ENCODE measurements at places on chromosomes 2 and 18.

DNA sequence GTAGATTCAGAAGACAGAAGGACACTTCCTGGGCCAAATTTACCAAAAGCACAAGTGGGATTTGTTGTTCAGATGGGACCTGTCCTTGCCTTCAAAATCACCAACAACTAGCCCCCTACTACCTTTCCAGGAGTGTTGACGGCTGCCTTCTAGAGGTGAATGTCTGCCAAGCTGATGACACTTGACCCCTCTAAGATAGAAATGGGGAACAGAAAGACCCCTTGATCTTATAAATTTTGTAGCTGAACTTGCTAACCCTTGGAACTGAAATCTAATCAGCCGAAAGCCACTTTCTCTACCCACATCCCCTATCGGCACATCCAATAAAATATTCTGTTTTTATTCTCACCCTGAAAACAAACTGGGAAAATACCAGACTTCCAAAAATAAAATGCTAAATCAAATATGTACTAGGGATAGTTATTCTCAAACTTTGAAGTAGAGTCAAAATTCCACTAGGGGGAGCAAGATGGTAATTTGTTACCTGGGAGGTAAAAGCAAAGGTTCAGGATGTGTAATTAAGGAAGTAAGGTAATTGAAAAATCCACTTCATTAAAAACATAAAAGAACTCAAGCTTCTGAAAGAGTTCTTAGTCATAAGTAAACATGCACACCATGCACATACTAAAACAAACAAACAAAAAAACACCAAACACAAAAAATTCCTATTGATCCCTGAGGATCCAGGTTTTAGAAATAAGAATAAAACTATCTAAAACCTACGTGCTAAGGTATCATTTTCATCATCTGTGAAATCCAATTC is 119.2 kb downstream of the ANKRD44 start:
- no peak for DNase-seq

DNA sequence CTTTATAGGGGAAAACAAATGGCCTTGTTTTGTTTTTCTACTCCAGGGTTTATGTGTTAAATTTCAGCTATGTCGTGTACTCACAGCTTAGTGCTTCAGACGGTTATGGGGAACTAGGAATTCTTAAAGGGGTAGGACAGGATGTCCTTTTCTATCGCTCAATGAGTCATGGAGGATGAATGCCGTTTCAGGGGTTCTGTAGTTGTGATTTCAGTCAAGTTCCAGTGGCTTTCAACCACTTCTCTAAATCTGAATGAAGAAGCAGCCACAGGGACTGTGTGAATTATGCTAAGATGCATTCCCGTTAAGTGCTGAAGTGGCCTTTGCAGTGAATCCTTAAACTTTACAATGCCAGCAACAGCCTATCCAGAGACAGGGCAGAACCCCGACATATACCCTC is 1231.7 kb upstream of the ZEB2 start:
- no peak for DNase-seq

DNA sequence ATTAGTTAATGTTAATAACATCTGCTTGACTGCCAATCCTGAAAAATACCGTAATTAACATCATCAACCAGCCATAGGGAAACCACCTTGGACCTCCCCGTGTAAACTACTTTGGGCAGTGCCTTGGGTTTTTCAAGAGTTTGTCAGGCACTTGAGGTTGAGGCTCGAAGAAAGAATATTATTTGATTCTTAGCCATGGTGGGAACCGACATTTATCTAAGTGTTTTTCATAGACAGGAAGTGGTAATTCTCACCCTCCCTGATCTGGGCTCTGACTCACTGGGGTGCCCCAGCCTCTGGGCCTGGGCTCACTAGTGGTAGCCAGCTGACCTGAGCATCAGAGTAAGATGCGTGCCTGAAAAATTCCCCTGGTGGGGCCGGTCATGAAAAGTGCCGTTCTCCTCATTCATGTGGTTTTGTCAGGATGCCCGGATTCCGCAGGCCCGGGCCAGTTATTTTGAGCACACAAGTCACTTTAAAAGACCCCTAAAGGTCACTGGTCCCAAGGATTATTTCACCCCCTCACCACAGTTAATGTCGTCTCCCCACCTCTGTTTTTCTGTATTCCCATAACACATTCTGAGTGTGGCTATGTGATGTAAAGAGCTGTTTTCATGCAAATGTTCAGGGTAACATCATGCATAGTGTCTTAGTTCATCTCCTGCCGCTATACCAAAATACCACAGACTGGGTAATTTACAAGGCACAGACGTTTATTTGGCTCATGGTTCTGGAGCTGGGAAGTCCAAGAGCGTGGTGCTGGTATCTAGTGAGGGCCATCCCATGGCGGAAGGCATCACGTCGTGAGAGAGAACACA is 21.6 kb upstream of the SPATA3 start:
- DNase-seq: peak; percentile 84

DNA sequence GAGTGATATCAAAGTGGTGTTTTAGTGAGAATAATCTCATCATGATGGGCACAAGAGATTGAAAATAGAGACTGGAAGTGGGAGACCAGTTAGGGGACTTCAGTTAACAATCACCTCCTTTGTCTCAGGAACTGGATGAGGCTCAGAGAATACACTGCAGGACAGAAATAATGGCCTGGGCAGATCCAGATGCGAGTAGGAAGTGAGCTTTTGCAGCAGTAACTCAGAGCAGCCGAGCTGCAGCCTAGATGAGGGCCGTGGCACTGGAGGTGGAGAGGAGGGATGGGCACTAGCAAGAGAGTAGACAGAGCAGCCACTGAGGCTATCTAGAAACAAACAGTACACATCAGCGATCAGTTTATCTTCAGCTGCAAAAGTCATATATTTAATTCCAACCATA is 48.6 kb downstream of the CYB5A start:
- no peak for DNase-seq

DNA sequence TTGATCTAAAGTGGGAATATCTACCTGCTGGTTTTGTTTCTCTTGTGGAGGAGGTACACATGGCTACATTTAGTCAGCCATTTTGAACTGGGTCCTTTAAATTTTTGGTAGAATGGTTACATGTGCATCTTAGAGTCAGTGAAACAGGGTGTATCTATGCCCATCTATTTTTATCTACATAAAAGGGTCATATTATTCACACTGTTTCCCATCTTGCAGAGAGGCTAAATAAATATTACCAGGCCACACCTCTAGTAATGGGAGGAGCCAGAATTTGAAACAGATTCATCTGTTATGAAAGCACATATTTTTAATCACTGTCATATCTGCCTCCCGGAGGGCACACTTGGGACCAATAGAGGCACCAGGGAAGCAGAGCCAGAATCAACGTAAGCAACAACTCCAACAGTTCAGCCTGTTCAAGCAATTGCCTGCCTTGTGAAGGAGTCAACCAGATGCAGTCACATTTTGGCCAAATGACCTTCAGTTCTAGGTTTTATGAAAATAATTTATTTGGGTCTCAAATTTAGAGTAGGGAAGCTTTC is 376.8 kb downstream of the TSN start:
- no peak for DNase-seq

- DNase-seq: no peak
These were observed 1.4 kb downstream of the PPM1G start for GRCh38 chr2:27407798-27408491.

GRCh38 chr2:191049728-191050639 is 36.0 kb upstream of the STAT1 start:
- DNase-seq: no peak

GRCh38 chr2:170362313-170362870 is 184.4 kb downstream of the MYO3B start:
- no peak for DNase-seq

DNA sequence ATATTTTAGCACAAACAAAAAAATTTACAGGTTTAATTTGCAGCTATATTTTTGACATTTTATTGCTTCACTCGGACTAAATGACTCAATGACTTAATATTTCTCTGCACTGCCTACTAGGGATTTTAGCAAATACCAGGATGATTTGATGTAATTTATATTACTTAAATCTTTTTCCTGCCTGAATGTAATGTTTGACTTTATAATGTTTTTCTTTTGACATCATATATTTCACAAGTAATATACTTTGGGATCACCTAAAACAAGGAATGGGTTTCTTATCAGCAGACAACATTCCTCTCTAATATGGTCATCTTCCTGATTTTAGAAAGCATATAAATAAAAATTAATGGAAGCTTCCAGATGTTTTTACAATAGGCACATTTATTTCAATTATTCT is 253.2 kb upstream of the EPC2 start:
- no peak for DNase-seq

DNA sequence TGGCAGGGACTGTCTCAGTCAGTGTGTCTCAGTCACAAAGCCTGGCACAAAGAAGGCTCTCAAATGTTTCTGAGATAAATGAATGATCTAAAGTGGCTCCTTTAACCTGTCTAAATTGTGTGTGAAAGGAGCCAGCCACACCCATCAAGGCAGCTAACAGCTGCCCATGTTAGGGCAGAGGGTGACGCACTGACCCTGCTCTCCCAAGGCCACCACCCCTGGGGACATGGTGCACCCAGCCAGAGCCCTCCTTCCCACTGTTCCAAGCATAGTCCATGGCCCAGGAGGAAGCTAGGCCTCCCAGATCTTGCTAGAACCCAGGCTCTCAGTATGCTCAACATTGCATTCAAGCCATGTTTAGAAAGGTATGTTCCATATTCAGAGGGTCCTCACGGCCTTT is 100.3 kb downstream of the KLHL29 start:
- DNase-seq: no peak

- no peak for DNase-seq
These were observed 141.2 kb downstream of the RTN4 start for GRCh38 chr2:54909001-54909400.

DNA sequence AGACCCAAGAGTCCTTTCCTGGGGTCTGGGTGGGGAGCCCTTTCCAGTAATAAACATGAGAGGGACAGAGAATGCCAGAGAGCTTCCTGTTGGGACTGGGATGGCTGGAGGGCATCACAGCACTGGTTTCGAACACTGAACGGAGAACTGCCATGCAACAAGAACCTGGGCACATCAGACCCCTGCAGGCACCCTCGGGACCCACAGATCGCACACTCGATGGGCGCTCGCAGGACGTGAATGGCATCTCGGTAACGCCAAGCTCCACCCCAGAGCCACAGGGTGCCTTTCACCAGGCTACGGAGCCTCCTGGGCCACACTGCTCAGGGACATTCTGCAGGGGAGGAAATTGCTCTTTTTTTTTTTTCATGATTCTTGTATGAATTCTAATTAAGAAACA is 25.1 kb downstream of the SLC66A2 start:
- DNase-seq: no peak

DNA sequence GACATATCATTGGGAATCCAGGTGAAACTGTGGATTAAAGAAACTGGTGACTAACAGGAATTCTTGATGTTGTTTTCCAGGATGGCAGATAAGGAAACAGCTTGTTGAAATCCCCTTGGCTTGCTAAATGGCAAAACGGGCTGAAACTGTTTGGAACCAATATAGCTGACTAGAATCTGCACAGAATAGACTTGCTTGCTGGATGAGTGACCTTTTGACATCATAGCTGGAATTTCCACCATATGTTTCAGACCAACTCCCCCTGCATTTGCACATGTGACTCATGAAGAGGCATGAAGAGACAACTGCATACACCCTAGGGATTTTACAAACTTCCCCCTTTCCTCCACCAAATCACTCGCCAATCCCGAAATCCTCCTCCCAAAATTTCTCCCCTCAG is 87.7 kb upstream of the LYPD1 start:
- DNase-seq: no peak

DNA sequence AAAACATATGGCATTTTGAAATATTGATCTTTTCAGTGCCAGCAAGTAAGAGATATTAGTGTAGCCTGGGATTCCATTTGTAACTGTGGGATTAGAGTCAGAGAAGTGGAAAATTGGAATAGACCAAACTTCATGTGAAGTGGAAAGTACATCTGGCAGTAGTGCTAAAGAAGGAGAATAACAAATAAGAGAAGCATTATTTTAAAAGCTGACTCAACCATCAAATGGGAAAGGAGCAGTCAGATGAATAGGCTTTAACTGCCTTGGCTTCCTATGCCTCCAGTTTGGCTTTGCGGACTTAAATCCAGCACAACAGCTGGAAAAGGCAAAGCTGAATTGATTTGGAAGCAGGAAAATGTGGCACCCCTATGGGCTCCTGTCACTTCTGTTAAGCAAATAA is 623.1 kb downstream of the TSN start:
- DNase-seq: no peak
